Amniotic epithelial cell (primary cell): ENCODE measurements at places on chromosomes 2 and 18.

- no peak for DNase-seq
Observed at GRCh38 chr2:218615868-218616315, 8.2 kb downstream of the PLCD4 start.

DNA sequence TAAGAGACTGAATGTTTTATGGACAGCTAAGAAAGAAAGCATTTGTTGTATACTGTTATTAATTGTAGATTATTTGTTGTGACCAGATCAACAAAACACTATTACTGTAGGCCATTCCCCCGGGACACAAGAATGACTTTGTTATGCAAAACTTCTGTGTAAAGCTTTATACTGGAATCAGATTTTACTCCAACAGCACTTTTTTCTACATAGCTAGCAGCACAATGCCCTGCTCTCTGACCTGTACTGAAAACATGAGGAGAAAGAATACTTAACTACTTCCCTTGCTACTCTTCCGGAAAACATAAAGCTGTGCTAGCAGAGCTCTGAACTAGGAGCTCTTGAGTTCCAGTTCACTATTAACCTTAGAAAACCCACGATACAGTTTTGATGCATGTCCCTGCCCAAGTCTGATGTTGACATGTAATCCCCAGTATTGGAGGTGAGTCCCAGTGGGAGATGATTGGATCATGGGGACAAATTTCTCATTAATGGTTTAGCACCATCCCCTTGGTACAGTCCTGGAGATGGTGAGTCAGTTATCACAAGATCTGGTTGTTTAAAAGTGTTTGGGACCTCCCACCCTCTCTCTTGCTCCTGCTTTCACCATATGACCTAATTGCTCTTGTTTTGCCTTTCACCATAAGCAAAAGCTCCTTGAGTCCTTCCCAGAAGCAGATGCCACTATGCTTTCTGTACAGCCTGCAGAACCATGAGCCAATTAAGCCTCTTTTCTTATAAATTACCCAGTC is 601.1 kb upstream of the PIK3C3 start:
- no peak for DNase-seq

DNA sequence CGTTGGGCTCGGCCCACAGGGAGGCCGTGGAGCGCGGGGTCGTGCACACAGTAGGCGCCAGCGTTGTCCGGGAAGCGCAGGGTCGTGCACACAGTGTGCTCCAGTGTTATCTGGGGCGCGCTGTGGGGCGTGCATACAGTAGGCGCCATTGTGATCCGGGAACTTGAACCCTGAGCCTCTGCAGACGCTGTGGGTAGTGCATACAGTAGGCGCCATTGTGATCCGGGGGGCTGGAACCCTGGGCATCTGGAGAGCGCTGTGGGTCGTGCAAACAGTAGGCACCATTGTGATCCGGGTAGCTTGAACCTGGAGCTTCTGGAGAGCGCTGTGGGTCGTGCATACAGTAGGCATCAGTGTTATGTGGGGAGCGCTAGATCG is 793 bp downstream of the ZNF236 start:
- no peak for DNase-seq

GRCh38 chr18:55264108-55264507 is 304.8 kb upstream of the CCDC68 start:
- DNase-seq: peak; percentile 74

GRCh38 chr18:35964319-35964718 is 8.2 kb upstream of the RMP24 start:
- DNase-seq: no peak

GRCh38 chr2:146147448-146148012 is 1627.6 kb upstream of the ZEB2 start:
- DNase-seq: peak; percentile 9
